ENCODE measurements at places on chromosomes 1 and 21.

GRCh38 chr1:246267896-246268295 lies 239.2 kb downstream of the SMYD3 start:
- DNase-seq = no peak

GRCh38 chr1:7588457-7588827 lies 182.7 kb upstream of the VAMP3 start:
- no peak for DNase-seq

DNA sequence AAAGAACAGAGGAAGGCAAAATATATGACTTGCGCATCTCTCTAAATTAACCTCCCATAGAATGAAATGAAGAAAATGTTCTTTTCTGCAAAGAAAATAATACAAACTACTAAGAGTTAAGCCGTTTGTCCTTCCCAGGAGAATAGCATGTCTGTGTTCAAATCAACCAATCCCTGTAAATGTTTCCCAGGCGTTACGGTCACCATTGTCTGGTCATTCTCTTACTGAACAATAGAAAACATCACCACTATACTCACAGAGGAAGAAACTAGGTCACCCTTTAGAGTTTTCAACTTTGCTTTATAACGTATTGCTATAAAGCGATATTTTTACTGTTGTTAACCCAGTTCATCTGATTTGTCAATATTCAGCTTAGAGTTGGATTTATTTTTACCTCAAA lies 34.1 kb downstream of the COL11A1 start:
- no peak for DNase-seq

DNA sequence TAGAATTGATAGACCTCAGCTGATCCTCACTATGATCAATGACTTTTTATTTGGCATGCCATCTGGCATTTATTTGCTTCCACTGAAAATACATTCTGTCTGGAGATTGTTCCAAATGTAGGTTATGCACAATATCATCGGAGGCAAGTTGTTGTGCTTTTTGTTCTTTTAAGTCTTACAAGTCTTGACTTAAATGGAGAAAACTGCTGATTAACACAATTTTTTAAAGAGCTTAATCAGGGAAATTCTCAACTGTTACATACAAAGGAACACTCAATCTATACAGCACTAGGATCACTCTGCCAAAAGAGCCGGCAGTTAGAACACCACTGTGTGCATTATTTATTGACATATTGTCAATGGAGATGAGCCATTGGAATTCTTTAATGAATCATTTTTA lies 19.2 kb downstream of the CYYR1 start:
- DNase-seq = no peak

DNA sequence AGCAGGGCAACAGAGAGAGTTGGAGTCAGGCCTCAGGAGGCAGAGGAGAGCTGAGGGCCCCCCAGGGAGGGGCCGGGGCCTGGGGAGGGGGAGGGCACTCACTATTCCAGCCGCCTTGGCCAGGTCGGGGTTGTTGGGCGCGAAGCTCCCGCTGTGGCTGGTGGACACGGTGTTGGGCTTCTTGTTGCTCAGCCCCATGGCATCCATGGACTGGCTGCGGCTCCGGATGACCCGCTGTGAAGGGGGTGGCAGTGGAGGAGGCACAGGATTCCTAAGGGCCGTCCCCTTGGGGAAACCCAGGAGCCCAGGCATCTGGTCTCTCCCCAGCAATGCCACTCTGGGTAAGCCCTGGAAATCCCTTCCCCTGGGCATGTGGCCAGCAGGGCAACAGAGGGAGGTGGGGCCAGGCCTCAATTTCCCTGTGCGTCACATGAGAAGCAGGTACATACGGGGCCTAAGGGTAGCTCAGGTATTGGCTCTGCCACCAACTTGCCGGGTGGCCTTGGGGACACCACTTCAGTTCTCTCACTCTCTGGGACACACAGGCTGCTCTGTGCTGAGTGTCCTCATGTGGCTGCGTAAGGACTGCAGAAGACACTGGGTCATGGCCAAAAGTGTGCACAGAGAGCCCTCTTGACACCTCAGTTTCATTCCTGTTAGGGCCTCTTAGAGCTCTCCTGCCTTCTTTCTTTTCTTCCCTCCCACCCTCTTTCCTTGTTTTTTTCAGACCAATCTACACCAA lies 63.0 kb downstream of the RAP1GAP start:
- no peak for DNase-seq

DNA sequence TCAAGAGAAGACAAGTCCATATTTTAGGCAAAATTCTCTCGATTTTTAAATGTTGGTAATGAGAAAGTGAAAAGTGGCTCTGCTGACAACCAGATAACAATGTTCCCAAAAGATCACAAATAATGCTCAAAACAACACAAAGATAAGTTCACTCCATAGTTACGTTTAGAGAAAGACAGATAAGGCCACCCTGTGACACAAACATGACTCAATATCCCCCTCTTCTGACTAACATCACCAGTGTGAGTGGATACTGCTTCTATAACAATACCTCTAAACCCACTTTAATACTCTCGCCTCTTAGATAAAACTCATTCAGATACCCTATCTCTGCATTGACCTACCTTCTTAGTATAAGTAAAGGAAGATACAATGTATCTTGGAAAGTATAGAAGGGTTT lies 51.2 kb upstream of the RGS7 start:
- no peak for DNase-seq

GRCh38 chr1:39474810-39475209 lies 16.6 kb upstream of the BMP8A start:
- no peak for DNase-seq

- DNase-seq = no peak
Measured at GRCh38 chr1:114216431-114217173, 62.9 kb upstream of the SYT6 start.

DNA sequence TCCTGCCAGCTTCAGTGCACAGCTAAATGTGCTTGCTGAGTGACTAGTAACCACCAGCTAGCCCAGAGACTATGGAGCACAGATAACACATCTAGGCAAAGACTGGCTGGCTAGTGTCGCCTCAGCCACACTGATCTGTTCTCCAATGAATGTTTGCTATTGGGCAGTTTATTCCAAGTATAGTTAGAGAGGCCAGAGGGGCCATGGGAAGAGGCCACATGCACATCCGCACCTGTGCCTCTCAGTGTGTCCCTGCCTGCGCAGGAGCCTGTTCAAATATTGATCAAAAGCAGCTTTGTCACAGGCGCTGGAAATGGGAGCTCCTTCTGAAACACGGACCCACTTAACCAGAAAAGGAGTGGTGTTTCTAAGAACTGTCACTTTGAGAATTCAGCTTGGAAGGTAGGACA lies 51.3 kb upstream of the ATP1A1 start:
- DNase-seq = no peak
